ENCODE measurements at places on chromosomes 6 and 20. TPM values are rescaled to one million over a fixed set of nuclear protein-coding genes. Genes with fewer than 3 reads are reported as not detected.

Gene LRRC1
- total RNA-seq = 5.3 TPM

Gene KCNK16
- not detected for total RNA-seq

Gene HFE
- total RNA-seq = 7.1 TPM

Gene TMC2
- not detected for total RNA-seq

Gene RNF114
- total RNA-seq = 76.1 TPM

Gene SLC4A11
- 1.2 TPM for total RNA-seq

Gene CUL7
- 44.7 TPM for total RNA-seq

Gene GGT7
- total RNA-seq = 11.9 TPM

All from smooth muscle cell of the coronary artery (primary cell).